ENCODE measurements at places on chromosomes 11 and 22. TPM values are rescaled to one million over a fixed set of nuclear protein-coding genes. Genes with fewer than 3 reads are reported as not detected.
A peak's percentile ranks its signal among the peaks of the same experiment; 100 is the strongest.

Gene PRRG4
- 2.1 TPM for total RNA-seq

Gene THY1
- 2.4 TPM for total RNA-seq

Gene APOA5
- 0.15 TPM for total RNA-seq

Gene OR8D4
- not detected for total RNA-seq

Gene MS4A12
- not detected for total RNA-seq

DNA sequence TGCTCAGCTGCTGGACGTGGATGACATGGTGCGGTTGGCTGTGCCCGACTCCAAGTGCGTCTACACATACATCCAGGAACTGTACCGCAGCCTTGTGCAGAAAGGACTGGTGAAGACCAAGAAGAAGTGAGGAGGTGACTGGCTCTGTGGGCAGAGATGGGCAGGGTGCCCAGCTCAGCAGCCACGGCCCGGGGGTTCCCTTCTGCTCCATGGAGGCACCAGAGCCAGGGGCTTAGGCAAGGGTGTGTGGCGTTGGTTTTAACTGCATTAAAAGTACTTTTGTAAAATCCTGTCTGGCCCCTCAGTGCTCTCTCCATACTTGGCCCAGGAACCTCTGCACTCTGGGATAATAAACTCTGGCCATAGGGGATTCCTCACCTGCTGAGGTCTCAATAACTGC, 12.6 kb downstream of the SMTNL1 start:
- DNase-seq, result no peak

- no peak for DNase-seq
Measured at GRCh38 chr11:60347084-60347797, 20.2 kb downstream of the MS4A6E start.

DNA sequence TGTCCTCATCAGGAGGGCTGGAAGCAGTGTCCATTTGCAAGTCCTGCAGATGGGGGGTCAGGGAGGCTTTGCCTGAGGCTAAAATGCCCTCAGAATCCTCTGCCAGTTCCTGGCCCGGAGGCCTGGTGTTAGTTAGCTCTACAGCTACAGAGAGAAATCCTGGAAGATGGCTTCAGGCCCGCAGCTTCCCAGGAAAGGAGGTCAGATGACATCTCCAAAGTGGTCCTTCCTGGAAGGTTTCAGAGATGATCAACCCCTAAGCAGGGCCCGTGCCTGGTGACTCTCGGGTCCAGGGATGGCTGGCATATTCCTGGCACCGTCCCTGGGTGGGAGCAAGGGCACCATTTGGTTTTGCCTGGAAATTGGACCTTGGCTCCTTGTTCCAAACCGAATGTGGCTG, 959.1 kb downstream of the BRD1 start:
- DNase-seq, result no peak

DNA sequence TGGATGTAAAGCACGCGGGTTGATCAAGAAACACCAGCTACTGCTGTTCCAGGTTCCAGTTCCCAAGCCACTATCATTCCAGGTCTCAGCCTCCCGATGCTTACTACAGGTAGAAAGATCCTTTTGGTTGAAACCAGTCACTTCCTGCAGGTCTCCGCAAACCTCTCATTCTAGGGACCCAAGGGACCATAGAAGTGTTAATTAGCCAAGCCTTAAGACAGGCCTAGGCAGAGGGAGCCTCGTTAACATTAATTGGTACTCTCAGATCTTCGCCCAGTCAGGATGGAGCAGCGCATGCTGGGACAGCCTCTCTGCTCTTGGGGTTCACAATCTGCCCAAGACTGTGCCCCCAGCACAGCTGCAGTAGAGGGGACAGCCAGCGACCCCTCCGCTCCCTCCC, 11.2 kb upstream of the OAF start:
- no peak for DNase-seq

DNA sequence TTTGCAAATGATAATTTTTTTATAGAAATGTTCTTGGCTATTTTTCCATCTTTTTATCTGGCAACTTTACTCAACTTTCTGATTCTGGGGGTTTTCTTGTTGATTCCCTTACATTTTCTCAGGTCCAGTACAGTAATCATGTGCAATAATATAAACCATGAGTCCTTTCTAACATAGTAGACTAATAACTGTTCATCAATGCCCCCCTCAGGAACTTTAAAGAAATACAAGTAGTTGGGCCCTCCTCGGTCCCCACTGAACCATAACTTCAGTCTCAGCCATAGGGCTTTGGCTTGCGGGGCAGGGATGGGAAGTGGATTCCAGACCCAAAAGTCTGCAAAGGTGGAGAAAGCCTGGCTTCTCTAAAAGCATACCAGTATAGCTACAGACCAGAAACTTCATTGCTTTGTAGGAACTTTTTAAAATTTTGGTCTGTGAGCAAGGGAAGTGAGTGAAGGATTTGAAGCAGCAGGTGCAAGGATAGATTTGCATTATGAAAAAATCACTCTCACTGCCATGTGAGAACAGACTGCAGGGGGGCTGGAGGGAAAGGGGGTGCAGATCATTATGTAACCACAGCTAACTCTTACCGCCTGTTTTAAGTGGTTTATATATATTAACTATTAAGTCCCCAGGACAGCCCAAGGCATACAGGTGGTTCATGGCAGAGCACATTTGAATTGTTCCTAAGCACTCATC, 10.4 kb upstream of the TUB start:
- DNase-seq, result no peak

GRCh38 chr22:44702479-44703198, 635 bp downstream of the PRR5 start:
- no peak for DNase-seq

GRCh38 chr11:94602430-94603372, 35.5 kb downstream of the PIWIL4 start:
- DNase-seq, result peak; percentile 75

DNA sequence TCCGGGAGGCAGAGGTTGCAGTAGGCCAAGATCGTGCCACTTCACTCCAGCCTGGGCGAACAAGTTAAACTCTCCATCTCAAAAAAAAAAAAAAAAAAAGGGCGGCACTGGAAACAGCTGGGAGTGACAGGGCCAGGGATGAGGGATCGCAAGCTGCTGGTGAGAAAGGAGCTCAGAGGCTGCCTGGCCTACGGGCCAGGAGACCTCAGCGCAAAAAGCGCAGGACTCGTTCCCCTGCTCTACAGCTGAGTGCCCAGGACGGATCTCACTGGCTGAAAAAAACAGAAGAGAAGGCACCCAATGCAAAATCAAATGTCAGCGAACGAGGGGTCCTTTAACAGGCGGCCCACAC, 650 bp upstream of the NUP50 start:
- DNase-seq, result no peak

DNA sequence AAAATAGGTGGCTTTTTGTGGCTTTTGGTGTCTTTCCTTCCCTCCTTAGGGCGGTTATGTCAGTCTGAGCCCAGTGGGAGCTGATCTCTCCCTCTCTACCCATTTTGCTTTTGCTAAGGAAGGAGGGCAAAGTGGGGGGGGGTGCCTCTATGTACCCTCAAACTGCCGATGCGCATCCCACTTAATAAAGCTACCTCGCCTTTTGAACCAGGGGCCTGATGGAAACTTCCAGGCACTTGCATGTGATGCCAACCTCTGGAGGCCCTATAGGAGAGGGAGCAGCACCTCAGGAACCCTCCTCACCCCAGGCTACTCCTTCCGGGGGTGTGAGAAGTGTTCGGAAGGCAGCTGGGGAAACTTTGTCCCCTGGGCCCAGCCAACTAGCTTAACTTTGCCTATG, 97.0 kb upstream of the HSD17B12 start:
- no peak for DNase-seq
